DMS79 (cell line): ENCODE measurements at places on chromosomes 4 and X.

GRCh38 chr4:181063212-181063611, 1180.0 kb upstream of the TENM3 start:
- DNase-seq: peak; percentile 86

GRCh38 chr4:138982754-138983153, 32.8 kb upstream of the NOCT start:
- DNase-seq: no peak

DNA sequence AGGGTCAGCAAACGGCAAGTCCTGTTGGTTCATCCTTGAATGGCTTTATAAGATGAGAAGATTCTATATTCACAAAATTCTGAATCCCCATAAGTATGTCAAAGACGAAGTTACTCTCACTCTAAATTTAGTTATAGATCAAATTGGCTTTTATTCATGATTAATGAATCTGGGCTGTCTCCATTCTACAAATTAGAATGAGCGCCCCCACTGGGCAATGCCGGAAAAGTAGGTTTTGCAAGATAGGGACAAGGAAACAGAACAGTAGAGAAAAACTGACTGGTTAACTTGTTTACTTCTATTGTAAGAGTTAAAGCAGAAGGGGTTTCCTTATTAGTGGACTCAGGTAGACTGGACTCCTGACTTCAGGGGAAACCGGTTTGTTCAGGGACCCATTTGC, 100.3 kb downstream of the F11 start:
- no peak for DNase-seq

DNA sequence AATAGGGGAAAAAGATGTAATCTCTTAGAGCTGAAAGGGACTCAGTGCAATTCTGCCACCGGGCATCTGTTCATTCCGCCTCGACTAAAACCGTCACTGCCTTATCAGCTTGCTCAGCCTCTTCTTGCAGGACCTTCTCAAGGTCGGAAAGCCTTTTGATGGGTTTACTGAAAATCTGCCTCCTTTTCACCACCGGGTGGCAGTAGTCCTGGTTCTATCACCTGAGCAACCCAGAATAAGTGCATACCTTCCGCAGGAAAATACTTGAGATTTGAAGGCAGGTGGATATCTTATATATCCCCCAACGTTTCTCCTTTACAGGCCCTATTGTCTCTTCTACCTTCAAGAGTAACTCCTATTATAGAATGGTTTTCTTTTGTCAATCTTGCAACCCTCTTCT, 103.4 kb upstream of the PAK3 start:
- no peak for DNase-seq

GRCh38 chr4:105014635-105015034, 132.0 kb upstream of the TET2 start:
- no peak for DNase-seq

DNA sequence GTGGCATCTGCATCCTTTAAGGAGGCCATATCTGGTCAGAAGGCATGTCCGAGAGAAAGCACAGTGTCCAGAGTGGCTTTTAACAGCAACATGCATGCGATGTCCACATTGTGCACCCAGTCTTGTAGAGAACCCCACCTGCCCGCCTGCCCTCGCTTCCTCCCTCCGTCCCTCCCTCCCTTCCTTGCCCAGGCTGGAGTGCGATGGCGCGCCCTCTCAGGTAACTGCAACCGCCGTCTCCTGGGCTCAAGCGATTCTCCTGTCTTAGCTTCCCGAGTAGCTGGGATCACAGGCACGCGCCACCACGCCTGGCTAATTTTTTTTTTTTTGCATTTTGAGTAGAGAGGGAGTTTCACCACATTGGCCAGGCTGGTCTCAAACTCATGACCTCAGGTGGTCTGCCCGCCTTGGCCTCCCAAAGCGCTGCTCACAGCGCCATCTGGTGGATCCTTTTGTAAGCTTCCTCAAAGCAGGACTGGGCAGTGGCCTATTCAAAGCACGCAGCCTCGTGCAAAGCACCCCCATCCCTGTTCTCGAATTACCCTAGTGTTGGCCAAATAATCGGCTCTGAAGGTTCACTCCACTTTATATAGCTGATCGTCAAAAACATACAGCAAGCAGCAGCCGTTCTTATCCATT, 15.0 kb downstream of the BRCC3 start:
- no peak for DNase-seq

GRCh38 chrX:78643096-78643495, 16.0 kb downstream of the RTL3 start:
- DNase-seq: no peak

DNA sequence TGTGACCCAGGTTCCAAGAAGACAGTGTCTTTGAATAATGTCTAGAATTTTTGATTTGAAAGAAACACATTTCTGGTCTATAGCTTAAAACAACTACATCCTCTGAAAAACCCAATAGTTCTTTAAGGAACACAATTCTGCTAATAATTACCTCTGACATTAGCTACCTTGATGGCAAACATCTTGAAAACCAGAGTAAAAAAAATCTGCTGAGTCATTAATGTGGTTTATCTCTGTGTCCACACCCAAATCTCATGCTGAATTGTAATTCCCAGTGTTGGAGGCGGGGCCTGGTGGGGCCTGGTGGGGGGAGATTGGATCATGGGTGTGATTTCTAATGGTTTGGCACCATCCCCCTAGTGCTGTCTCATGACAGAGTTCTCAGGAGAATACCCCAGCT, 1233.8 kb downstream of the NLGN4X start:
- no peak for DNase-seq

GRCh38 chr4:98851806-98852205, 77.1 kb downstream of the EIF4E start:
- DNase-seq: no peak

GRCh38 chr4:156615066-156615531, 356.5 kb downstream of the PDGFC start:
- no peak for DNase-seq

DNA sequence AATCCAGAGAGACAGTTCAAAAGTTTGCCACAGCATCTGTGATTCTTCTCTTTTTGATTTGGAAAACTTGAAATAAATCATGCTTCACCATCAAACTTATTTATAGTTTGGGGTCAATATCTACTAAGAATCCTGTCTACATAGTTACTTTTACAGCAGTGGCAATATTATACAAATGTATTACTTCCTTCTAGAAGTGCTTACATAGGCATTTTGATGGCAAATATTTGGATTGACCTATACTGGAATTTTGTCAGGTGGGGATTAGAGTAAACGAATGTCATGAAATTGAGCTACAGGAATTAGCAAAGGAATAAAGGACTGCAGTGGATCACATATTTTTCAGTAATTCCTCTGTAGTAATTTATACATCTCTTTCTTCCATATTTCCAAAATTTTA, 1885.5 kb upstream of the ADGRL3 start:
- DNase-seq: no peak

GRCh38 chr4:126404549-126404948, 1089.8 kb downstream of the FAT4 start:
- DNase-seq: no peak

DNA sequence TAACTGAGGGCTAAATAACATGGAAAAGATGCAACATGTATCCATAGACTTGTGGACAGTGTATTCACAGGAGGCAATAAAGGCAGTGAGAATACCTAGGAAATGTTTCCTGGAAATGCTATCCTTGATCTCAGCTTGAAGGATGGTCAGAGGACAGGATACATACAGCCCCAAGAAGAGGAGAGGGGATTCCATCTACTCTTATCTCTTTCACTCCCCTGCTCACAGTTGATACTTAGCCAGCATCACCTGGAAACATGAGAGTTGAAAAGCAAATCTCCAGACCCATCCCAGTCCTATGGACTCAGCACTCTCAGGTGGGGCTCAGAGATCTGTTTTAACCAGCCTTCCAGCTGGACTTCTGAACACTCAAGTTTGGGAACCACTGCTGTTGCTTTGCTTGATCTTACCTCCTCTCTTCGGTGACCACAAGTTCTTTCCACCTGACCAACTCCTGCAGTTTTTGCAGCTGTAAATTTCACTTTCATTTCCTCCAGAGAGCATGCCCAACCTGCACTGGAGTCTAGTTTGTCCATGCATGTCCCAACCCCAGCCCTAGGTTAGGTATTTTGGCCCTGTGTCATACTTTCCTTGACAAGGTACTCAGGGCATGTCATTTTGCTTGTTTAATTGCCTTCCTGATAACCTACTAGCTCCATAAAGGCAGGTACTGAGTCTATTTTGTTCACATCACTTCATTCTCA, 10.4 kb downstream of the RELL1 start:
- DNase-seq: no peak

GRCh38 chrX:124415115-124415800, 68.9 kb downstream of the SH2D1A start:
- no peak for DNase-seq

DNA sequence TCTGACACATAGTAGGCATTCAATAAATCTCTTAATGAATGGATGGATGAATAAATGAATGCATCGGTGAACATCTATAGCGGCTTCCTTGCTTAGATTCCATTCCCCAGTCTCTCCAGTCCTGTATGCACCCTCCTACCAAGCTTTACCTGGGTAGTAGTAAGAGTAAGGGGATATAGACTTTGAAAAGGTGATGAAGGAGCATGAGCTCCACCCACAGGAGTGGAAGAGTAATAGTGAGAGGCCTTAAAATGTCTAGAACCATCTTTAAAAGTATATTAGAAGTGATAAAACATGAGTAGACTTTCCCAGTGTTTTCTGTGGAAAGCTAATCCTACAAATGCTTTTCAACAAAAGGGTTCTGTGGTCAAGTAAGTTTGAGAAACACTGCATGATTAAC, 35.5 kb upstream of the GPC3 start:
- no peak for DNase-seq

DNA sequence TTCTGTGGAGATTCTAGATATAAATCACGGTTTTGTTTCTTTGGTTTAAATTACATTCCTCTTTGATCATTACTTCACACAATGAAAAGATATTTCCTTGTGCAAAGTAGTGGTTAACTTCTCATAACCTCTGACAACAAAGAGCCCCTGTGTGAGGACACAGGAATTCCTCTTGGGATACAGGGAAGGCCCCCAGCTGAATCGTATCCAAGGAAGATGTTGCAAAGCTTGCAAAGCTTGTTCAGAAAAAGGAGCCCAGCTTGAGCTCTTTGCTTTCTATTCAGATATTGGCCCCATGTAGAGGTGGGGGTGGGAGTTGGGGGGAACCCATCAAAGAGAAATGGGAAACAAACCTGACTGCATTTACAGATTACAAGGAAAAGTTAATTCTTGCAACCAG, 145.7 kb downstream of the RELL1 start:
- DNase-seq: no peak

DNA sequence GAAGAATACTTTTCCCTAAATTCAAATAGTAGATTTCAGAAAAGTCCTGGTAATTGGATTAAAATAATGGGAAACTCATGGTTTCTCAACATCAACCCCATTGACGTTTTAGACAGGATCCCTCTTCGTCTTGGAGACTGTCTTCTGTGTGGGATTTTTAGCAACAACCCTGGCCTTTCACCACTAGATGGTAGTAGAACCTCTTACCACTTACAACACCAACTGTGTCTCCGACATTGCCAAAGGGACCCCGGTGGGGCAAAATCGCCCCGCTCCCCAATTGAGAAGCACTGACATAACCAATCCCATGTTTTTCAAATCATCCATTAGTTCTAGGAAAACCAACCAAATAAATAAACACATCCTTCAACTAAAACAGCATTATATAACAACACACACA, 16.9 kb upstream of the ANOS1 start:
- no peak for DNase-seq

- no peak for DNase-seq
Measured at GRCh38 chr4:87982446-87983010, 7.0 kb downstream of the SPP1 start.

- DNase-seq: no peak
Measured at GRCh38 chr4:548976-549375, 27.1 kb downstream of the TMEM271 start.

DNA sequence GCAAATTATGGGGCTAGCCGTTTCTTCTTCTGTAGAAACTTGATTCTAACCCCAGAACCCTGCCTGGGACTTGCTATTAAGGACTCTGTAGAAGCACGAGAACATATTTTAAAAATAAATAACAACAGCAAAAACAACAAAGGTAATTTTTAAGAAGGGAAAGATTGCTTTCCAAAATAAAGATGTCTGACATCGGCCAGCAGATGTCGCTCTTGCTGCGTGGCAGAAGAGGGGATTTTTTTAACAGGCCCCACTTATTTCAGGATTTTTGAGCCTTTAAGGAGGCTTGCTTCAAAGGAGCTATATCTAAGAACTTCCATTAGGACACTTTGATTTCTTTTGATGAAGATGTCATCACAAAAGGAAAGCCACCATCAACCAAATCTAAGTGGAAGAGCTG, 62.8 kb upstream of the EGFL6 start:
- DNase-seq: no peak

DNA sequence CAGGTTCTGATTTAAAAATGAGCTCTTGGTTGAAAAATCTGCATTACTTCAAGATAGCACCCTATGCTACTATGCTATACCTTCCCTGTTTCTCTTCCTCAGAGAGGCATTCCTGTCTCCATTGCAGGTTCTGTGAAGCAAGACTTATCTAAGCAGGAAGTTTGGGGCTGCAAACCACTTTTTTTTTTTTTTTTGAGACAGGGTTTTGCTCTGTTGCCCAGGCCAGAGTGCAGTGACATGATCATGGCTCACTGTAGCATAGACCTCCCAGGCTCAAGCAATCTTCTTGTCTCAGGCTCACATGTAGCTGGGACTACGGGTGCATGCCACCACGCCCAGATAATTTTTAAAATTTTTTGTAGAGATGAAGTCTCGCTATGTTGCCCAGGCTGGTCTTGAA, 4.0 kb upstream of the CCNG2 start:
- no peak for DNase-seq
